Activated naive CD4-positive, alpha-beta T cell treated with anti-CD3 and anti-CD28 coated beads for 36 hours (primary cell): ENCODE measurements at places on chromosomes 4 and X. TPM values are rescaled to one million over a fixed set of nuclear protein-coding genes. Genes with fewer than 3 reads are reported as not detected.
A peak's percentile ranks its signal among the peaks of the same experiment; 100 is the strongest.

DNA sequence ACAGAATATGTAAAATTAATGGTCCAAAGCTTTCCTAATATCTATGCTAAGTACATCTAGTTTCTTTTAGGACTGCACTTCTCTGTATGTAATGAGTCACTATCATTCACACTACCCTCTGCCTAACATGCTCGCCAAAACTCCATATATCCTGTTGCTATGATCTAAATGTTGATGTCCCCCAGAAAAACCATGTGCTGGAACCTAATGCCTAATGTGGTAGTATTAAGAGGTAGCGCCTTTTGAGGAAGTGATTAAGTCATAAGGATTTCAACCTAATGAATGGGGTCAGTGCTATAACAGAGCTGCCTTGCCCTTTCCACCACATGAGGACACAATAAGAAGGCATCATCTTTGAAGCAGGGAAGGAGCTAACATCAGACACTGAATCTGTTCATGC, 34.9 kb upstream of the NFKB1 start:
- no peak for DNase-seq

- DNase-seq, result peak; percentile 54
Observed at GRCh38 chrX:150574559-150575418, 6.4 kb downstream of the MTM1 start.

Gene MBNL3
- total RNA-seq, result 15.8 TPM

- DNase-seq, result peak; percentile 17
Observed at GRCh38 chrX:22135994-22136684, 104.0 kb downstream of the PHEX start.

GRCh38 chr4:26484032-26484515, 6.2 kb downstream of the CCKAR start:
- DNase-seq, result no peak

GRCh38 chrX:5870238-5870637, 358.4 kb downstream of the NLGN4X start:
- DNase-seq, result no peak

GRCh38 chr4:66949419-66949818, 595.9 kb downstream of the CENPC start:
- DNase-seq, result no peak

Gene SYNPO2
- total RNA-seq, result not detected

Gene TEX13D
- total RNA-seq, result 0.07 TPM

Gene AFF2
- 1.7 TPM for total RNA-seq

Gene ERCC6L
- total RNA-seq, result 9.5 TPM
